ENCODE measurements at places on chromosomes 6 and 20.

GRCh38 chr20:60172346-60172984, 214.2 kb downstream of the CDH26 start:
- no peak for DNase-seq

GRCh38 chr20:62692176-62692575, 16.5 kb upstream of the NTSR1 start:
- DNase-seq: no peak

DNA sequence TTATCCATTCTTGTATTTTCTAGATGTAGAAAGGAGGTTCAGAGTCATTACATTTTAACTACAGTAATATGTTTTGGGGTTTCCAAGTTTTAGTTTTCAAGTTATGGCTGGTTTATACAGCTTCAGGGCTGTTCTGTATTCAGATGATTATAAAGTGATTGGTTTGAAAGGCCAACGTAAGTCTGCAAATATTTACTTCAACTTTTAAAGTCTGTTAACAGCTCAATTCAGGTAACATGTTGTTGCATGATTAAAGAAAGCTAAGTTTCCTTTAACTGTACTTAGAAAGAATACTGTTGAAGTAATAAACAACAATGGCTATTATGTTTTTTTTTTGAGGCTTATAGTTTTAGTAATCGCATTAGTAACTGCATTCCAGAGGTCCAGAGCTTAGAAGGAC, 22.8 kb upstream of the GCLC start:
- no peak for DNase-seq

GRCh38 chr6:150409576-150410066, 40.8 kb downstream of the IYD start:
- no peak for DNase-seq

DNA sequence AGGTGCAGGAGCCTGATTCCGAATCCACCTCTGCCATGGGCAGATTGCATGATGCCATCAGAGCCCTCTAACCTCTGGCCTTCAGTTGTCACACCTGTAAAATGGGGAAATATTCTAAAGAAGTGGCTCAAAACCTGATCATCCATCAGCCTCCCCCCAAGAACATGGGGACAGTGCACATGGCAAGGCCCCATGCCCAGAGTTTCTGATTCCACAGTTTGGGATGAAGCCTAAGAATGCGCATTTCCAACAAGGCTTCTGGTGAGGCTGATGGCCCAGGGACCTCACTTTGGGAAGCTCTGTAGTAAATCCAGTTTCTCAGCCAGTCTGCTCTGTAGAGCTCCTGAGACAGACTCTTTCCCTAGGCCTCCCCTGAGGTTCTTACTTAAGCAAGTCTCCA, 119.9 kb upstream of the CD93 start:
- DNase-seq: no peak

DNA sequence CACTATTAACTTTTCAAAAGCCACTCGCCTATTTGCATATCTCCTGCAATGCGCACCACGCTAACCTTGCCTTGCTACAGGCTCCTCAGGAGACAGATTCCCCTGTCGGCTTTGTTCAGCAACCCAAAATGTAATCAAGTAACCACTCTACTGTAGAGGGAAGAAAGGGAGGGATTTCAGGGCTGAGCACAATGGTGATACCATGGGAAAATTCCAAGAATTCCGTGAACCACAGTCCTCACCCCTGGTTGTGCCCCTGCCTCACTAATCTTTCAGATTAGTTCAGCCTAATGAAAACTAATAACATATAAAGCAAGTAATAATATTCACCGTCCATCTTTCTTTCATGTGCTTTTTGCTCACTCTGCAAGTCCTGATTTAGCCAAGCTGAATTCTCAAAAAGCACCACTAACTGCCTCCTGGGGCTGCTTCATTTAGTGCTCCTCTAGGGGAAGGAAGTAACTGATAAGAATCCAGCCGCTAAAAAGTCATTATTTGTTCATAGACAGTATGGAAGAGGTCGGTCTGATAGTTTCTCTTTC, 6.6 kb downstream of the CITED2 start:
- no peak for DNase-seq

GRCh38 chr6:52087498-52087999, at the start of gene PKHD1:
Gene PKHD1, minus strand, starts transcription at chr6:52087613. Its CDS starts 2,680 bp downstream, at chr6:52084933.
- DNase-seq: no peak

DNA sequence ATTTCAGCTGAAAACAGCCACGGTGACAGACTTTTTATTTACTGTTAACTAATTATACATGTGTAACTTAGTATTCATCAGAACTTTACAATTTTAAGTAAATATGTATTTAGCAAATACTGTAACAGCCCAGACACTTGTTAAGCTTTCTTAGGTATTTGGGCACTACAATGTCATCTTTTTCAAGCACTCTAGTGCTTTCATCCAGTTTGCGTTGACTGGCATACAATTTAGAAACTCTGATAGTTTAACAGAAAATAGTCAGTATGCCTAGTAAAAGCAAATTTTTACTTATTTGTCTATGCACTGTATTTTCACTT, 10.6 kb downstream of the RBM39 start:
- DNase-seq: no peak

GRCh38 chr20:41205313-41205712, 68.0 kb downstream of the PLCG1 start:
- DNase-seq: no peak

- no peak for DNase-seq
Observed at GRCh38 chr6:39223061-39223460, 6.2 kb downstream of the KCNK5 start.

DNA sequence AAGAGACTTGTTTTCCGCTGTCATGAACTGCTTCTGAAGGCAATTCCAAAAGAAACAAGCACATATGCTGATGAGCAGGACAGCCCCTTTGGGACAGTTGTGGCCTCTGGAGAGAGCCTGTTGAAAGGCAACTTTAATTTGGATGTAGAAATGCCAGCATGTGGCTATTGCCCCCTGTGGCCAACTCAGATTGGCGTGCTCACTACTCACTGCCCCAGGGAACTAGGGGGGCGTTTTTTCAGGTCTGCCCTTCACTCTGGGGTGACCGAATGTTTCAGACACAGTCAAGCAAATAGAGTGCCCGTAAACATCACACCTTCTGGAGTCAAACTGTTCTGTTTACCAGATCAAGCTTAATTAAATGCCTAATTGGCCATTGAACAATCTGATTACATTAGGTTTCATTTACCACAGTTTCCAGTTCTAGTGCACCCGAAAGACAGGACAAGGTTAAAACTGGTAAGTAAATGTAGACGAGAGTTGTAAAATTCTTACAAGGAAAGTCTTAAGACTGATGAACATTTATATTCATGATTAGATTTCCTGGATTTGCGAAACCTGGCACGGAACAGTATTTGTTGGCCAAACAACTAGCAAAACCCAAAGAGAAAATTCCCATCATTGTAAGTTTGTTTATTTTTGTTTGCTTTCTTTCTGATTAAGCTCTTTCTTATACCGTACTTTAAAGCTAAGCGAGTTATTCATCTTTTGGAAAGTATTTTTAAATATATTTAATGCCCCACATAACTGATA, 75.9 kb upstream of the SYNJ2 start:
- DNase-seq: no peak

GRCh38 chr6:63883597-63883996, 248.0 kb downstream of the PHF3 start:
- no peak for DNase-seq

GRCh38 chr6:73058736-73059135, 166.6 kb downstream of the KHDC1L start:
- no peak for DNase-seq

GRCh38 chr6:108838101-108838717, 10.0 kb upstream of the ARMC2 start:
- no peak for DNase-seq

- DNase-seq: no peak
Observed at GRCh38 chr6:68040312-68040778, 594.7 kb upstream of the ADGRB3 start.

DNA sequence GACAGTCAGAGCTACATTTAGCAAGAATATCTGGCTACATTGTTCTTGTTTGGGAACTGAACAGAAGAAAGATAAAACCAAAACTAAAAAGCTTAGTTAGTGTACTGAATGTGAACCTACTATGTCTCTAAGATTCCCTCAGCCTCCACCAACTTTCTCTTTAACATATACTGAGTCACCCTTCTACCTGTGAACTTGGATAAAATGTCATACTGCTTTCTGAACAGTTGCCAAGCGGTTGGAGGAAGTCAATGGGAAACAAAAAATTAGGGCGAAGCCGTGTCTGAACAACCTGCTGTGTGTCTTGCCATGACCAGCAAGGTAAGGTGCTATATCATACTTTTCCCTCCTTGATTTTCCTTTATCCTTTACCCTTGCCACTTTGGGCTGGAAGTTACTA, 243.5 kb downstream of the BTBD9 start:
- DNase-seq: no peak

- no peak for DNase-seq
Observed at GRCh38 chr6:61622601-61623000, 663.4 kb downstream of the KHDRBS2 start.

DNA sequence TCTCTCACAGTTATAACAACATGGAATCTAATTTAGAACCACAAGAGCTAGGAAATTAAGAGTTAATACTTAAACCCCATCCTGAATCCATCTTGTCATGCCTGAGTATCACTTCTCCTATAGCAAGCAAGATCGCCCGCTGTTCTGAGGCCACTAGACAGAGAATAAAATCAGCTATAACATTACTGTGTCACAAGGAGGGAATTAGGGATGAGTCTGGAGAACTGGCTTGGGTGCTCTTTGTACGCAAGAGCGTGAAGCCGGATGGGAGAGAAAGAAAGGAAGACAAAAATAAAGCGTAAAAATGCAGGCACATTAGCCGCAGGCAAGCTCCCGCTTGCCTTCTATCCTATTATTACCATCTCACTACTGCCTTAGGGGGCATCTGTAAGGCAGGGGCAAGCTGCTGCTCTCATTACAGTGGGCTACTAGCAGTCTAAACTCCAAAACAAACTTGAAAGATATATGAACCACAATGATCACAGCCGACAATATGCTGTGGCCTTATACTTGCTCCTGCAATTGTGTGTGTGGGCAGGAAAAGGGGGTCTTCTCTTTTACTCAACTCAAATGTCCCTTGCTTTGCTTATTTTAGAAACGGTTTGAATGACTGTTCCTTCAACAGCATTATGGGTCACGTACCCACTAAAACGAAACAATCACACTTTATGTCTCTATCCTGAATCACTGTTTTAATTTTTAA, 81.9 kb downstream of the GJA10 start:
- no peak for DNase-seq

GRCh38 chr20:45887346-45887715, at the start of gene SPATA25:
Gene SPATA25, minus strand, starts transcription at chr20:45887622. Its CDS starts 32 bp downstream, at chr20:45887590.
- no peak for DNase-seq

DNA sequence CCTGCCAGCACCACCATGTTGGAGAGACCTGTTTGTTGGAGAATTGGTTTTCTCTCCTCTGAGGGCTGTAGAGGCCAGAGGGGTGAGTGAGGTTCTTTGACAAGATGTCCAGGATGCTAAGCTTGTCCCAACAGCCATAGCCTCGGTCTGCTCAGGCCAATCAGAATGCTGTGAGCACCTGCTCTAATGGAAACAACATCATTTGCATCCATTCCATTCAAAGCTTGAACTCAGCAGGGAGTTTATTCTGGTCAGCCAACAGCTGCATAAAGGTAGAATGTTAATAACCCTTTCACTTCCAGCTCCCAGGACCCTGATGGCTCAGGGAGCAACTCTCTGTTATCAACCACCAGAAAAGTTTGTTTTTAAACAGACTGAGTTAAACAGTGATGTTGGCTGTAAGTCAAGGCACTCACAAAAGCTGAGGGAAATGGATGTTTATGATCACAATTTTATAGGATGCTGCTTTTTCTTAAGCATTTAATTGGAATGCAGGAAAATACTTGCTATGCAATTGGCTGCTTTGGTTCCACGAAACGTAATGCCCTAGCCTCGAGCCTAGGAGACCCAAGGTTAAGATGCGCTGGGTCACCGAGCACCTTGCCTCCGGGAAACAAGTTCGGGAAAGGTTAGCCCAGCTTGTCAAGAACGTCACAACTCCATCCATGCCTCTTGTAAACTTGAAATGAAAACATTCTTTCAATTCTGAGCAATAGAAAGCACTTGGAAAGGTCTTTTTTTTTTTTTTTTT, 155.2 kb downstream of the NFATC2 start:
- no peak for DNase-seq

DNA sequence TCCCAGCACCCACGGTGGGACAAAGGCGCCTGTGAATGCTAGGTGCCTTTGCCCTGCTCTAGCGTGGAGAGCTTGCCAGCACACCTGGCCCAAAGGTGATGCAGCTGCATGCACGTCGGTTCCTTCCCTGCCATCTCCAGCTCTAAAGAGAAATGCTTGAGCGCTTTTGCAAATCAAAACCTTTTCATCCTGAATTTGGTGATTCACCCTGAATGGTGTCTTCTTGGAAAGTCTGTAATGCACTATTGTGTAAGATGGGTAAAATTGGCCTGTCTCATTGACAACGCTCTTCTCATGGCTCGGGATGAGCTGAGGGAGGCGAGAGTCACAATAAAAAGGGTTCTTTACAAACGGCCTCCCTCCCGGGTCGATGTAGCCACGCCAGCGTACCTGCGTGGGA, 103.1 kb upstream of the ID4 start:
- no peak for DNase-seq

- peak; percentile 58 for DNase-seq
Observed at GRCh38 chr6:128655978-128656498, 135.6 kb upstream of the PTPRK start.

GRCh38 chr20:53918020-53918311, 152.4 kb downstream of the BCAS1 start:
- DNase-seq: no peak

DNA sequence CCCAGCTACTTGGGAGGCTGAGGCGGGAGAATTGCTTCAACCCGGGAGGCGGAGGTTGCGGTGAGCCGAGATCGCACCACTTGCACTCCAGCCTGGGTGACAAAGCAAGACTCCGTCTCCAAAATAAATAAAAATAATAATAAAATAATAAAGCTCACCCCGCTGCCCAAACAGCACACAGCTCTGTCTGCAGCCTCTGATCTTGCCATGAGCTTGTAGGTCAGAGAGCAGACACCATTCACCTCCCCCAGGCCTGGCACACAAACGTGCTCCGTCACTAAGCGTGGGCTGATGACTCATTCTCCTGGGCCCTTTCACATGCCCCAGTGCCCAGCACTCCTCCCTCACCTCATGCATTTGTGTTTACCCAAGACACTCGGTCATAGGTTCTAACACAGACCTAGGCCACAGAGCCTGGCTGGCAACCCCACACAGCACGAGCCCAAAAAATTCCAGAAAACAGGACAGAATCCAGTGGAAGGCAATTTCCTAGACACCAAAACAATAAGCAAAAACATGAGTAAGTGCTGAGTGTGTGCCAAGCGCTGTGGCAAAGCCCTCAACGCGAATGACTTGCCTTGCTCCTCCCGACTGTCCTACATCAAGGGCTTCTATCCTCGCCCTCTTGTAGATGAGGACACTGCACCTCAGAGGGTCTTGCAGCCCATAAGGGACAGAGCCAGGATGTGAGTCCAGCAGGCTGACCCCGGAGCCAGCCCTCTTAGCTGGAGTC, 18.0 kb downstream of the ATP9A start:
- DNase-seq: no peak

DNA sequence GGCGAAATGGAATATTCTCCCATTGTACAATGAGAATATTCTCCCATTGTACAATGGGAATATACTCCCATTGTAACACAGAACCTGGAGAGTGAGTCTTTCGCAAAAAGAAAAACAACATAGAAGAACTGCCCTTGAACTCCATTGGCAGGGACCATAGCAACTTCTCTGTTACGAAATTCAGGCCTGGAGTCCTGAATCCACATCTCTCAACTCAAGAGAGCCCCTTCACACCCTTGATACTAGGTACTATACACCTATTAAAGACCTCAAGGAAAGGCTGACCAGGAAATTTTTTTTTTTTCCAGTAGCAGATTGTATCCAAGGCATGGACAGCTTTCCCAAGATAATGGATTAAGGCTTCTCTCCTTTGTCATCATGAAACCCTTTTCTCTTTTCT, 1687.0 kb downstream of the GRIK2 start:
- DNase-seq: no peak
